HepG2 (cell line): ENCODE measurements at places on chromosomes 1 and 21.

GRCh38 chr1:22239378-22239777, 96.5 kb upstream of the WNT4 start:
- no peak for DNase-seq

DNA sequence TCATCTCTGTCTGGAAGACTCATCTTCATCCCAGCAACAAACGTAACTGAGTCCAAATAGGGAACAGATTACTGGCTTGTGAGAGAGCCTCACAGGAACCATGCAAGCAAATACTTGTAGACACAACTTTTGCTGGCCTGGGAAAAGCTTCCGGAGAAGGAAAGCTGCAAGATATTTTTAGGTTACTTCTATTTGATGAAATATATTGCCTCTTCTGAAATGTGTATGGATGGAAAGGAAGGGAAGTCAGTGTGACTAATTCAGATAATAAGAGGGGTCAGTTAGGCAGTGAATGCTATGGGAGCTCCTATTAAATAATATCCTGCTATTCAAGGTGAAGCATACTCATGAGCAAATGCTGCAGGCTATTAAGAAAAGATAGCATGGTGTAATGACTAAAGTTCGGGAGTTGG, 20.4 kb upstream of the FGGY start:
- DNase-seq: no peak

GRCh38 chr1:181396171-181396670, 87.1 kb upstream of the CACNA1E start:
- no peak for DNase-seq

DNA sequence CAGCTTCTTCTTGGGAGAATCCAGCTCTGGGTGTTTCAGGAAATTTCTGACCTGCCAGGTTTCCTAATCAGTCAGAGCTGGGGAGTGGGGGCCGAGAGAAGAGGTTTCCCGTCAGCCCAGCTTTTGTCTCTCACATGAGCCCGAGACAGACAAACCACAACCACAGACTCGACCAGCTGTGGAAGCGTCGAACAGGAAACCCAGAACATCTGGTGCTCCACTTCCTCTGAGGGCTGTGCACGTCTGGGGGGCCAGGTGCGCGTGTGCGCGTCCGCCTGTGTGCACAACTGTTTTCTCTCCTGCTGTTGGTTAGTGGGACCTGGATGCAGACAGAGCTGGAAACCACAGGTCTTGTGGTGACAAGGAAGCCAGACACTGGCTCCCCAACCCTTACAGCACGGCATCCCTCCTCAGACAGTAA, 113.0 kb upstream of the SLC25A33 start:
- no peak for DNase-seq

GRCh38 chr1:238331557-238331956, 440.8 kb upstream of the ZP4 start:
- DNase-seq: no peak

- no peak for DNase-seq
These were observed 48.4 kb upstream of the ADORA3 start for GRCh38 chr1:111551623-111552411.

DNA sequence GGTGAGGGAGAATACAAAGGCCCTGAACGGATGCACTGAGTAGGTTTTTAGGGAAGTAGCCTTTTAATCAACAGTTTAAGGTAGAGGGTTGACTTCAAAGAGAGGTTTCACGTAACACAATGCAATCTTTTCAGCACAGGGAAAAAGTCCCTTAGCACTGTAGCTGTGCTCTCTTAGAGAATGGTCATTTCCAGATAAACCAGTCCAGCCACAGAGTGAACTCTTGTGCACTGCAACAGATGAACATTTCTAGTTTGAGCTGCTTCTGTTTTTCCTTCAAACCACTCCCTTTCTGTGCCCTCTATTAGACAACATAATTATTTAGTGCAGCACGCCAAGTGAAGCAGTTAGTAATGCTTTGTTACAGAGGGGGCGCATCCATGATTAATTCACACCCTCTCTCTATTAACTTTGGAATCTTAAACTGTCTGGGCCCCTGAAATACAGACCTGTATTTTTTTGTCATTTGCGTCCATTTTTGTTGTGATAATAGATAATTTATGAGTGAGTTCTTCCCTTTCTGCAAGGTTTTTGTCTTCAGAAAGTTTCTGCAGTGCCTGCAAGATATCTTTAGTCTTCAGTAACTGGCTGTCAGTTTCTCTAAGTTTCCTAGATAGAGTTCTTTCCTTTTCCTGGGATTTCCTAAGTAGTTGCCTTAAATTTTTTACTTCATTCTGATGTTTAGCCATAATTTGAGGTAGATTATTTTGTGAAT, 22.9 kb downstream of the LCA5L start:
- no peak for DNase-seq

DNA sequence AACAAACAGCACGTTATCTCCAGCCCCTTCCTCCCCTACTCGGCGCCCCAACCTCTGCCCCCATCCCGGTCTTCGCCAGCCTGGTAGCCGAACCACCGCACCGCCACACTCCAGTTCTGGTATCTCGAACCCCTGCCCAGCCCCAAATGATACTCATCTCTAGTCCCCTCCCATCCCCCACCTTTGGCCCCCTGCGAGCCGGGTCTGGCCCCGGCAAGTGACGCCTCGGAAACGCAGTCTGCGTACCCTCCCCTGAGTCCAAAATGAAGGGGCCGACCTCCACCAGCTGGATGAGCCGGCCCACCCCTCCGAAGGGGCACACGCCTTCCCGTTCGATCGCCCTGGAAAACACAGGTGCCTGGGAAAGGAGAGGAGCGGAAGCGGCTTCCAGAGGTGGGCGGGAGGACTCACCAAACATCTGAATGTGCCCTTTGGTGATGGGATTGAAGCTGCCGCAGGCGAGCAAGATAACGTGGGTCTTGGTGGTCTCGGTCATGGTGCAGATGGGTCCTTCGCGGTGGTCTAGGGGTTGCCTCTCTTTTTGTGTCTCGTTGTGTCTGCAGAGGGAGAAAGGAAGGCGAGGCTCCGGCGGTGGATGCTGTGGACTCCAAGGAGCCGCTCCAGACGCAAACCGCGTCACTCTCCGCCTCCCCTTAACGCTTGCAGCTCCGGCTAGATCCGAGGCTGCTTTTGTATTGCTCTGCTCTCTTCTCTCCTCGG, at the start of gene NMNAT2:
Gene NMNAT2, minus strand, starts transcription at position 609 of the 720 bp plus-strand sequence. Its CDS starts 113 bp downstream, at position 496.
- no peak for DNase-seq

DNA sequence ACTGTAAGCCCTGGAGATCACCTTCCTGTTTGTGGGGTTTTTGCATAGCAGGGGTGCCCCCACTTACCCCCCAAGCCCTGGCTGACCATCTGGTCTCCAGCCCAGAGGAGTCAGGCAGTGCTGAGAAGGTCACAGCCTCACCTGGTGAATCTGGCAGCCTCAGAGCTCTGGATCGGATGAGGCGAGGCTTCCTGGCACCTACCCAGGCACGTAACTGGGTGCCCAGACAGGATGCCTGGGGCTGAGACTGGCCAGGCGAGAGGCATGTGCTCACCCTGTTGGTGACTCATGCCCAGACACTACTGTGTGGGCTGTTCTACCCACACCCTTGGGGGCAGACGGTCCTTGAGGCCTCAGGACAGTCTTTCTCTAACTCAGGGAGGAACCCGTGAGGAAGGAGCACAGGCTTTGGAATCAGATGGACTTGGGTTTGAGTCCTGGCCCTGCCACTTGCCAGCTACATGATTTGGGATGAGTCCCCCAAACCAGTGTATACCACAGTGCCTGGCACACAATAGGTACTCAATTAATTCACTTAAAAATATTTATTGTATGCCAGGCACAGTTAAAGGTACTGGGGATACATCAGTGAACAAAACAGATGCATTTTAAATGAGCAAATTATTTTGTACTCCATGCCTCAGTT, 15.1 kb upstream of the PADI3 start:
- DNase-seq: no peak

DNA sequence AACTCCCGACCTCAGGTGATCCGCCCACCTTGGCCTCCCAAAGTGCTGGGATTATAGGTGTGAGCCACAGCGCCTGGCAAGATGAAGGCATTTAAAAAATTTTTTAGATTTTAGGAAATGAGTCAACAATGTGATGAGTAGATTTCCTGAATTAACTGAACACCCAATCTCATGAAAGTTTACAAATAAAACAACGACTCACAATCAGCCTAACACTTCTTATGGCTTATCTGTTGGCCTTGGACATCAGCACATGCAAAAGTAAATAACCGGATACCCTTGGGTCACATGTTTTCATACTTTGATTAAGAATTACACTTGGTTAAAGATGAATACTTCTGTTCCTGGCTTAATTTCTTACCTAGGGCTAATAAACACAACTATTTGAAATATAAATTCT, 3.0 kb downstream of the GNG12 start:
- DNase-seq: no peak

GRCh38 chr1:156346636-156347035, 8.3 kb downstream of the TSACC start:
- DNase-seq: no peak

GRCh38 chr1:151402764-151403163, 3.4 kb downstream of the PSMB4 start:
- no peak for DNase-seq

DNA sequence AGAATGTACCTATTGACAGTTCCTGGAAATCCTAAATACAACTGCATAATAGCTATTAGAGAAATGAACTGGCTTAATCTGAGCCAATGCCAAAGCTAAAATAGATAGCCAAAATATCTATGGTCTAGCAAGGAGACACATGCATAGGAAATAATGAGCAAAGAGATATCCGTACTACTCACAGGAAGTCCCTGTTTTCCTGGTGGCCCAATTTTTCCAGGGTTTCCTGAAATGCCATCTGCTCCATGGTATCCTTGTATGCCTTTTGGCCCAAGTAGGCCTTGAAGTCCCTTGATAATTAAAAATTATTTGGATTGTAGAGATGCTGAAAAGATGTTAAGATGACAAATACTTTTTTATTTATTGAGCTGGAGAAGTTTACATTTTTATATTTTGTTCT, 108.4 kb upstream of the ZNHIT6 start:
- no peak for DNase-seq

GRCh38 chr1:154419620-154420571, 14.8 kb downstream of the IL6R start:
- DNase-seq: peak; percentile 83

DNA sequence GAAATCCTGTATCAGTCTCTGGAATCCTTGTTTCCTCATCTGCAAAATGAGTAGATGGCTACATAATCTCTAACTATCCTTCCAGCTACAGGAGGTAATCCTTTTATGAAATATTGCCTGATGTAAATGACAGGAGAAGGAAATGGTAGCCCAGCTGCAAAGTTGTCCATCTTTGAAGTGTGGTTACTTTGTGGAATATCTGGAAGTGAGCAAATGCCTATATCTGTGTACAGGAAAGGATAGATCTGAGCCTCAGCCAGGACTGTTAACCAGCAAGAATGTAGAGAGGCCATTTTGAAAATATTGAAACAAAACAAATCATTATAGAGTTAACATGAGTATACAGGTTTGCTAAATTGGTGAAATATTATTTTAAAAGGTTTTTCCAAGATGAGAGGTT, 74.8 kb upstream of the BMP8A start:
- no peak for DNase-seq

DNA sequence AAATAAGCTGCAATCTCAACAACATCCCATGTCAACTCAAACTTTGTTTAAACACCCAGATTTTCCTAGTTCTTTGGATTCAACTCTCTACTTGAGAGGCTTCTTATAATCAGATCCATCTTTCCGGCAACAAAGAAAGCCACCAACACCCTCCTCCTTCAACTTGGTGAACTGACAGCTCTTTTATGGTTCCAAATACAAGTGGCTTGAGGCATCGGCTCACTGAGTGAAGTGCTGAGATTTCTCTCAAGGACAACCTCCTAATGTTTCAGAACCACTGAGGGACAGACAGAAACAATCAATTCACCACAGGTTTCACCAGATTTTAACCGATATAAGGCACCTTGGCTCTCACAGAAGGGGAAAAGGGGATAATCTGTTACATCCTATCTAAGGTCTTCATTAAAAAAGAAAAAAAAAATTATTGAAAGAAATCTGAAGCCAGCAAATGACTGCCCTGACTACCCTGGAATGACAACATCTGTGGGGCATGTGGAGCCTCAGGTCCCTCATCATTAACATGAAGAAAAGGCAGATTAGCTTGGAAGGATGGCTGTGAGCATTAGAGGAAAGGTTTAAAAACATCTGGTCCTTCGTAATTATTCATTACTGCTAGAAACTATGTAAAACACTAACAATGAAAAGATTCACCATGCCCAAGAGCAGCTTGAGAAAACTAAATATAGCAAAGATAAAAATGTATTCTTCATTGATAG, 50.9 kb downstream of the PTPN14 start:
- DNase-seq: no peak

DNA sequence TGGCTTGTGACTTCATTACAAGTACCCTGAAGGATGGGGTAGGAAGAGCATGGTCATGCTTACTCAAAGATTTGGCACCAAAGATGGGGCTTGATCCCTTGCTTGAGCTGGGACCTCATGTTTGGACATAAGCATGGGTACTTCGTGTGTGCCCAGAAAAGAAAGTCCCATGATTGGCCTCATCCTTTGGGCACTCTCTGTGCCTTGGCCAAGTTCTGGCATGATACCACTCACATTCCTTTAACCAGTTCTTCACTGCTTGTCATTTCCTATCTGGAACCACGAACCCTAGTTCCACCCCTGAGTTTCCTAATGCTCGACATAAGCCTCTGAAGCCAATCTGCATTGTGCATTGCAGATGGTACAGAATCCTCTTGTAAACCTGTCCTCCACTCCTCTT, 107.0 kb downstream of the NAV1 start:
- no peak for DNase-seq

DNA sequence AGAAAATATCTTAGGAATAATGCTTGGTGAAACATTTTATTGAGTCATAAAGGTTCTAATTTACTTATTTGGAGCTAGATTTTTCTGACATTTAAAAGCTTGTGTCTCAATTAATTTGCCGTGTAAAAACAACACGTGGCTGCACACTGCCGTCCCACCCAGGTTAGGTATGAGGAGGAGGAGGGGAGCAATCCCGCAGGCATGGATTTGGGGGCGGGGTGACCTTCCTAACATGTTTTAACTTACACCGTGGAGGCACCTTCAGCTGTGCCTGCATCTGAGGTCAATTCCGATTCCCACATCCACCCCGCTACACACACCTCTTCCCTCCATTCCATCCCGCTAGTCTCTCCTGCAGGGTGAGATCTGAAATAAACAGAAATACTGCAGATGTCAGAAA, 28.5 kb upstream of the UMODL1 start:
- DNase-seq: no peak

DNA sequence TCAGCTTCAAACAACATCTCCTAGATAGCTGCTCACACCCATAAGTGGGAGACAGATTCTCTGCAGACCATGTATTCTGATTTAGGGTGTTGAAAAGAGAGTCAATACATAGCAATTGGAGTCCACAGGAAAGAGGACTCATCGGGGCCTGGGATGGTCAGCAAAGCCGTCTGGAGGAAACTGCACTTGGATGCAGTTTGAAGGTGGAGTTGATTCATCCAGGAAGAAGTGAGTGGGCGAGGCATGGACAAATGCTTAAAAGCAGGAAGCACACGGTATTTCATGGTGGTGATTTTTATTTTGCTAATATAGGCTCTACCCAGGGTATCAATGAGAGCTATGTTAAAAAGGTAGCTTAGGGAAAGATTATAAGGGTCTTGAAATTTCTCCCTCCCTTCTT, 36.8 kb upstream of the DIRAS3 start:
- DNase-seq: no peak

- no peak for DNase-seq
These were observed 2.6 kb downstream of the IVNS1ABP start for GRCh38 chr1:185314411-185314810.
